SK-N-SH (cell line): ENCODE measurements at places on chromosomes 6 and 20.
A peak's percentile ranks its signal among the peaks of the same experiment; 100 is the strongest.

GRCh38 chr6:164396071-164397047, 913.0 kb downstream of the C6orf118 start:
- no peak for DNase-seq

DNA sequence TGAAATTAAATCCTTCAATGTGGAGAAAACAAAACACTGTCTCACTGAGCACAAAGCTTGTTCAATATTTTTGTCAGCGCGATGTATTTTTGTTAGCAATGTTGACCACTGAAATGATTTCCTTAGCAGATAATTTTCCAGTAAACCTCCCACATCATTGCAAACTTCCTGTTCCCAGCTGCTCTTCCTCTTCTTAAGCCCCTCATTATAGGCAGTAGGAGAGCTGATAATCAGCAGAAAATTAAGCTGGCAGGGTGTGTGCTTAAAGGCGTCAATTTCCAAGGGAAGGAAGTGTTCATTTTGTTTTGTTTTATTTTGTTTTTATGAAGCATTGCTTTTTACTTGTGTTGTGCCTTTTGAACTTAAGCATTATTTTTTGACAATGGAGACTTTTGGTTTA, 29.1 kb upstream of the TMEM14A start:
- no peak for DNase-seq

DNA sequence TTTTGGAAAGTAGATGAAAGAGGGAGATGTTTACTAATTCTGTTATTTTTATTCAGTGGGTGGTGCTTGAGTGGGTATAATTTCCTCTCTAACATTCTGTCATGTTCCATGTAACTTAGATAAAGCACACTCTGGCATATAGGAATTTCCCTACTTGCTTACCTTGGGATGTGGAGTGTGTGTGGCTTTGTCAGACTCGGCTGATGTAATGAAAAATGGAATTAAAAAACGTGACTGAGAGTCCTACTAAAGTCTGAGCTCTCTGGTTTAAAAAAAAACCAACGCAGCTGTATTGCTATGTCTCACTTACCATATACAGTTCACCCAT, 98.3 kb downstream of the JARID2 start:
- DNase-seq, result no peak

DNA sequence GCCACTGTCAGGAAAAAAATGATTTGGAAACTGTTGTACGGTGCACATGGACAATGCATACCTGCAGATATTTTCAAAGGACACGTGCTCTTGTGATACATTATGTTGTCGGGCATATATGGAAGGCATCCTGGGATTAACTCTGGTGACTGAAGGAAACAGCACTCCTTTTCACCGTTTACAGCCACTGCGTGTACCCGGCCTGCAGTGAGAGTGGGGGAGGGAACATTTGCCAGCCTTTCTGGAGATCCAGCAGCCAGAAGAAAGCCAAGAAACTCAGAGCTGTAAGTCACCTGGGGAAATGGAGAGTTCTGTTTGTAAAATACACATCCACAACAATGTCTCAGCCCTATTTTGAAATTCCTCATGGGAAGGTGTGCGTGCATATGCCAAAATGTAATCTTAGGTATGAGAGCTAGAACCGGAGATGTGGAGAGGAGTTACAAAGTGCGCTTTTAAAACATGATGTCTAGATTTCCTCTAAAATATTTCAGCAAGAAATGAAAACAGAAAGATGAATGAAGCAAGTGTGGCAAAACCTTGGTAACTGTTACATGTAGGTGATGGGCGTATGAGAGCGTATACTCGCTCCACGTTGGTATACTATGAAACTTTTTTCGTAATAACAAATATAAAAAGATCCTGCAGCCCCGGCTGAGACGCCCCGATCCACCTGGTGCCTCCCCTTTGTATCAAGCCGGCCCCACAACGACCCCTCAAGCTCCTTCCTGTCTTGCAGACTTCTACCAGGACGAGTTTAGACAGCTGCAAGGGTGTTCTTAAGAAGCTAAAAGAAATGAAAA, 8.6 kb upstream of the FOXF2 start:
- no peak for DNase-seq

- DNase-seq, result peak; percentile 94
Measured at GRCh38 chr6:25278914-25279747, at the start of gene CARMIL1. Gene CARMIL1, plus strand, starts transcription at chr6:25279374. Its CDS starts 422 bp downstream, at chr6:25279796.

GRCh38 chr6:113684382-113684901, 172.7 kb upstream of the MARCKS start:
- no peak for DNase-seq

DNA sequence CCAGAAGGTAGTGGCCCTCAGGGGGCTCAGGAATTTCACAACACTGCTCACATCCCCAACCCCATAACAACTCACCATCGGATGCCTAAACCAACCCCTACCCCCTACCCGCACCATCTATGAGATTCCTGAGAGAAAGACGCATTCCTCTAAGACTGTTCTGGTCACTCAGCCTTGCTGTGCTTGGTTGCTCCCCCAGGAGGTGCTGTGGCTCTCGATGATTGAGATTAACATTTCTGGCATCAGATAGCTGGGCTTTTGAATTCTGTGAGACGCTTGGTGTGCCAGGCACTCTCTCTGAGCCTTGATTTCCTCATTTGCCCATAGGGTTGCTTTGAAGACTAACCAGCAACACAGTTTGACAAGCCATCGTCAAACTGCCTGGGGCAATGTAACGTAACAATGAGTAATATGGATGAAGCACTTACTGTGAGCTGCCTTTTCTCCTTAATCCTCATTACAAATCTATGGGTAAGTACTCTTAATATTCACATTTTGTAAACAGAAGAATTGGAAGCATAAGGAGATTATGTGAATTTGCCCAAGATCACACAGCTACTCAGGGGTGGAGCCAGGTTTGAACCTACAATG, 978 bp downstream of the WFDC6 start:
- DNase-seq, result no peak

- no peak for DNase-seq
Measured at GRCh38 chr20:49575551-49576060, 7.7 kb upstream of the PTGIS start.

GRCh38 chr6:111950661-111951496, 77.6 kb upstream of the FYN start:
- peak; percentile 32 for DNase-seq

DNA sequence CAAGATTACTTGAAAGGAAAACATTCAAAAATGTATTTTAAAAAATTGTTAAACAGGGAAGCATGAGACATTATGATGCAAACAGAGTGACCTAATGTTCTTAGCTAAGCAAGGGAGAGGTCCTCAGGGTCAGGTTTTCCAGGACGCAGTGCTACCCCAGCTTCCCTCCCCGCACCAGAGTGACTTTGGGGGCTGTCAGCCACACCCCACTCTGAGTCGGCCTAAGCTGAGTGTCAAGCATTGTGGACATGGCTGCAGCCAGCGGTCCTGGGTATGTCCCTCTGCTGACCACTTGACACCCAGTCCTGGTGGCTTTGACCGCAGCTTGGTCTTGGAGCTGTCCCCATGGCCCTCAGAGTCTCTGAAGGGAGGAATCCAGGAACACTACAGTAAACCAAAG, 54.9 kb upstream of the CD93 start:
- no peak for DNase-seq

DNA sequence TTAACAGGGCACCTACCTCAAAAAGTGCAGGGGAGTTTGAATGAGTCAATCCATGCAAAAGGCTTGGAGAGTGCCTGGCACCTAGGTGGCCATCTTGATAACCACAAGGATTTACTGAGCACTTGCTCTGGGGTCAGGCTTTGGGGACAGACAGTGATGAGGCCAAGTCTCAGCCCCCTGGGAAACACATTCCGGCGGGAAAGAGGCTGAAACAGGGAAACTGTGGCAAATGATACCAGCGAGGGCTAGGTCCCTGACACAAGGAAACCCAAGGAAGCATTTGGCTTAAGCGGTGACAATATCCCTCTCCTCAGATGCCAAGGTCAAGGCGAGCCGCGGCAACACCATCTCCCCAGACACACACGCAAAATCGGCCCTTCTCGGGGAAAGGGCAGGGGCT, 527 bp upstream of the DOK5 start:
- no peak for DNase-seq

DNA sequence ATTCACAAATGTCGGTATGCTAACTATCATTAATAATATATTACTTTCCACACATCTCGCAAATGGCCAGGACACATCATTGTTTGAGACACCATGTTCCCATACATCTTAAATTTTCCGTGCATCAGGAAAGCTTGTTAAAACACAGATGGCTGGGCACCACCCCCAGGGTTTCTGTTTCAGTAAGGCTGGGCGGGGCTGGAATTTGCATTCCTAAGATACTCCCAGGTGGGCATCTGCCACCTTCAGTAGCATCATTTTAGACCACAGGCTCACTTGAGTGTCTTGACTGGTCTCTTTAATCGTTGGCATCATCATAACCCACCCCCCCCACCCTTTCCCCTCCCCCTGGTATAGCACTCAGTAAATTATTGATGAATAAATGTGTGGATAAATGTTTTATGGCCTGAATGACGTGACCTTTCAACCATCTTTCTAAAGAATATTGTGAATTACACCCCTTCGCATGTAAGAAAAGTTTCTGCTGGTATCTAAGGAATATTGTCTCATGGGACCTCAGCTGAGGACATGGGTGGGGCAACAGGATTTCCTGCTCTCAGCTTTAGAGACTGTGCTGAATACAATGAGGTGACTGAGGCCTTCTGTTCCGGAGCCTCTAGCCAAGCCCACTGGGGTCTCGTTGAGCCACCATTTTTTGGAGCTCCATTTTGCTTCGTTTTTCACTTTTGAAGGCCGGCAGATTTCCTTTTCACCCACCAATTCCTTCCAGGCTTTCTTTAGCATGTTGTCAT, 124.1 kb upstream of the NEDD9 start:
- DNase-seq, result no peak

DNA sequence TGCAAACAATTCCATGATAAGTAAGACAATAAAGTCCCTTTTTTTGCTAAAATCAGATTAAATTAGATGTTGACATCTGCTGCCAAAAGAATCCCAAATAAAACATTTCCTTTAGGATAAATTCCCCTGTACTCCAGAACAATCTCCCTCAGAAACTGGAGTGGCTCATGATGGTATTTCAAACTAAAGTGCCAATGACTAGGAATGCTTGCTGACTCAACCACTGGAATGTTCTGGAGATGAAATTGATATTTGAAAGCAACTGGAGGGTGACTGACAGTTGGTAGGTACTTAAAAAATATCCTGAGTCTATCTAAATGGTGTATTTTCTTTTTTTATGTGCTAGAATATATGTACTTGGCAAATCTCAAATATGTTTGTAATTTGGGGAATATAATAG, 350.1 kb upstream of the TSHZ2 start:
- DNase-seq, result no peak

GRCh38 chr6:13931797-13932402, 7.1 kb downstream of the RNF182 start:
- no peak for DNase-seq

- no peak for DNase-seq
Measured at GRCh38 chr6:47377971-47378370, 68.3 kb upstream of the TNFRSF21 start.

DNA sequence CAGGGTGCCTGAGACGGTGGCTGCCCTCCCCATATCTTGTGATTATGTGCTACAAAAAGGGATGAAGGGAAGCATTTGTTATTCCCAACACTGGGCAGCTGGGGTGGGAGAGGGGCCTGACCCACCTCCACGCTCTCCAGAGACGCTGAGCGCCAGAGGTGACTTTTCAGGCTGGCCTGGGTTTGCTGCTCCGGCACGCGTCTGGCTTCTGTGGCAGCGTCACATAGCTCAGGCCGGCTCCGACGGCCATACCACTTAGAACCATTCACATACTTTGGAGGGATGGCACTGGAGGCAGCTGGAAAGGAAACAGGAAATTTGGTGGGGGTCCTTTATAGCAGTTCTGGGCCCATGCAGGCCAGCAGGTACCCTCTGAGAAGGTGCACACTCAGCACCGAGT, 72.6 kb downstream of the NINL start:
- DNase-seq, result no peak

DNA sequence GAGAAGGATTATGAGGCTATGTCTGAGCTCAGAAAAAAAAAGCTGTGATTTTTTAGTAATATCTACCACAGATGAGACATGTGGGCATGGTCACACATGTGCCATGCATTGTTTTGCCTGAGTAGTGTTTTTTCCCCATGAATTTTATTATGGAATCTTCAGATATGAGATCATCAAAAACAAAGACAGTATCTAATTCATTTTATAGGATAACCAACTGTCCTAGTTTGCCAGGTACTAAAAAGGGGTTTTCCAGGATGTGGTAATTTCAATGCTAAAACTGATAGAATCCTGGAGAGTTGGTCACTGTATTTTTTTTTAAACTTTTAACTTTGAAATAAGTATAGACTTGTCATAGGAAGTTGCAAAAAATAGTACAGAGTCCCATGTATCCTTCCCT, 127.4 kb upstream of the MAP3K7 start:
- DNase-seq, result no peak

DNA sequence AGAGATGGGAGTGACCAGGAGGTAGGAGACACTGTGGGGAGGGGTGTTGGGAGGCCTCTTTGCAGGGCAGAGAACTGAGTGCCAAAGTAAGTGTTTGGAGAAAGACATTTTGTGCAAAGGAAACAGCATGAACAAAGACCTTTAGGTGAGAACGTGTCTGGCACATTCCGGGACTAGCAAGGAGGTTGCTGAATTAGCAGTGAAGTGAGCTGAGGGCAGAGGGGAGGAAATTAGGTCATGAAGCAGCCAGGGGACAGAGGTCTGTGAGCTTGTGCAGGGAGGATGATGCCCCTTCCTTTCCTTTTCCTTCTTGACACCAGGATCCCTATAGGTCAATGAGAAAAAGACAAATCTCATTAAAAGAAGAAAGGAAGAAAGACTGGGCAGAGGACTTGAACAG, 21.4 kb upstream of the AHCY start:
- DNase-seq, result no peak

GRCh38 chr6:149335924-149336608, 18.6 kb downstream of the TAB2 start:
- DNase-seq, result no peak

DNA sequence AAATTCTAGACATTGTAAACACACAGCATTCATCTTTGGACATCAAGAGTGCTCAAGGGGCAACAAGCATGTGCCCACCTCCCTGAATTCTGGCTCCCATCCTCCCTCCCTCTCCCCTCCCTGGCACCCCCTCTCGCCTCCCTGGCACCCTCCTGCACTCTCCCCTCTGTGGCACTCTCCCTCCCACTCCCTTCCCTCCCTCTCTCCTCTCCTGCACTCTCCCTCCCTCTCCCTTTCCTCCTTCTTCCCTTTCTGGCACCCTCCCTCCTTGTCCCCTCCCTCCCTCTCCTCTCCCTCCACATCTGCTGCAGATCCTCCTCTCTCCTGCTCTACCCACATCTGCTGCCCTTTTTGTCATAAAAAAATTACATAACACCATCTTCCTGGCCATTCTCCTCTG, 113.0 kb upstream of the SLC22A23 start:
- DNase-seq, result peak; percentile 32

- no peak for DNase-seq
Measured at GRCh38 chr6:165556116-165556843, 106.8 kb downstream of the PDE10A start.

DNA sequence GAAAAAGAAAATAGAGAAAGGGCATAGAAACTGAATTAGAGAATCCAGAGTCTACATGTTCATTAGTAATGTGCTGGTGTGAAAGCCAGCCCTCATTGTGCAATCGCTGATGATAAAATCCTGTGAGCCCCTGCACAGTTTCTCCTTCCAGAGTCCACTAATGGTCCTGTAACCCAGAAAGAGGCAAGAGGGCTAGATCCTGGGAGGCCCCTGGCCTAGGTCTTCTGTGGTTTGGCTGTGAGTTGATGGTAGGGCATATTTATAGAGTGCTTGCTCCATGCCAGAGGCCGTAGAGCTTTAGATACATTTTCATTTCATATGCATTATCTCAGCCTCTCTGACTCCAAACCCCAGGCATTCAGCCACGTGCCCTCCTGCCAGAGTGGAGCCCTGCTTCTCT, 94.9 kb upstream of the MTHFD1L start:
- DNase-seq, result no peak
